ENCODE measurements at places on chromosomes 6 and 20. TPM values are rescaled to one million over a fixed set of nuclear protein-coding genes. Genes with fewer than 3 reads are reported as not detected.

The HMGCLL1 gene
- total RNA-seq = 10.8 TPM

The CD83 gene
- total RNA-seq = 5.3 TPM

The CNKSR3 gene
- 11.7 TPM for total RNA-seq

The PPIL1 gene
- 9.2 TPM for total RNA-seq

The ABHD16B gene
- total RNA-seq = not detected

The HLA-DPB1 gene
- total RNA-seq = 56.5 TPM

The HUS1B gene
- 7.5 TPM for total RNA-seq

The LSM14B gene
- total RNA-seq = 23.8 TPM

The AFG1L gene
- 5.2 TPM for total RNA-seq

The KCNQ5 gene
- total RNA-seq = 0.21 TPM

The CDSN gene
- total RNA-seq = not detected

The DPM1 gene
- 43.3 TPM for total RNA-seq
